ENCODE measurements at places on chromosomes 1 and 21.

DNA sequence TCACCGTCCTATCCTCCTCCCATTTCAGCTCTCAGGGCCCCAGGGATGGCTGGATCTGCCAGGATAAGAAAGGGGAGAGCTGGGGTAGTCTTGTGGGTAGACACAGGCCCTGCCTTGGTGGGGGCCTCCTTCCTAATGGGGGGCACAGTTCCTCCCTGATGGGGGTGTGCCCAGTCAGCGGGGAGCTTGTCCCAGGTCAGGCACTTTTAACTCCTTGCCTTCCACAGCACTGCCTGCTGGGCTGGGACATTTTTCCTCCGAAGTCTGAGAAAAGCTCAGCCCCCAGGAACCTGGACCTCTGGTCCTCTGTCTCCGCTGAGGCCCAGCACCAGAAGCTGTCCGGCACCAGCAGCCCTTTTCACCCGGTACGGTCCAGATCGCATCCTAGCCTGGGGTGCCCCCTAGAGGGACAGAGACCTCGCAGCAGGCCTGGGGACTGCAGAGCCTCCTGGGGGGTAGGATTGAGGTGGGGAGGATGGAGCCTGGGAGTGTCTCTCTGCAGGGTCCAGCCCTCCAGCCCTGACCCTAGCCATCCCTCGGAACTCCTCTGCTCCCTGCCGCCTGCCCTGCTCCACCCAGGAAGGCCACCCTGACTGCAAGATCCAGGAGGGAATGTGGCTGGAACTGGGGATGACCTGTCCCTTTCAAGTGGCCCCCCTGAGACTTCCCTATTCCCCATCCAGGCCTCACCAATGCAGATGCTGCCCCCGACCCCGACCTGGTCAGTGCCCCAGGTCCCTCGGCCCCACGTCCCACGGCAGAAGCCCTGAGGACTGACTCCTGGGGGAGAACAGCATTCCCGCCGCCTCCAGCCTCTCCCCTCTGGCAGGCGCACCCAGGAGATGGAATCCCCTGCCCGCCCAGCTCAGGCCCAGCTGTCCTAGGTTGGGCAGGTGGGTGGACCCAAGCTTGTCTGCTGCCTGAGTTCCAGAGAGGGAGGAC is 12.0 kb downstream of the MIIP start:
- DNase-seq, result no peak

DNA sequence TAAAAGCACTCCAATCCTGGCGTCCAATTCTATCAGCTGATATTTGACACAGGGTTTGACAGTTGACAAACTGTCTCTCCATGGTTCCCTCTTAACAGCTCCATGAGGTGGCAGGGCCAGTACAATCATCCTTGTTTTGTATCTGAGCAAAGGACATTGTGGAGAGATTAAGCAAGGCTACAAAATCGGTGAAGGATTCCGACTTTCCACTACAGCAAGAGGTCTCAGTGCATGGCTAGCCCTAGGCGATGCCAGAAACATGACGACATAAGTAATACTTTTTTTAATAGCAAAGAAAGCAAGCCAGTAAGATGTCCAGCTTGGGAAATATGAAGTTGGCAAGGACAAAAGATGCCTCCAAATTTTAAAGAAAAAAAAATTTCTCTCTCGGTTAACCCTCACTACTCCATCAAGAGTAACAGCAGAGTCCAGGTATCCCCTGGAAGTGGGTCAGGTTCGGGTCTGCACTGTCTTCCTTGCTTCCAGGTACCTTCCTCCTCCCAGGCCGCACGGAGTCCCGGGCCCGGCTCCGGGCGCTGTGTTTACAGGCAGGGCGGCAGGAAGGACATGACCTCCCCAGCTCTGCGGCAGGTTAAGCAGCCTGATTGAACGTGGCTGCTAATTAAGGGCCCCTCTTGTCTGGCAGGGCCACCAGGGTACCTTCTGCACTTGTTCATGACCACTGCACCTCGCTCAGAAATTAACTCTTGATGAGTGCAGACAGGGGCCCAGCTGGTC is 106.1 kb downstream of the SIM2 start:
- DNase-seq, result no peak

DNA sequence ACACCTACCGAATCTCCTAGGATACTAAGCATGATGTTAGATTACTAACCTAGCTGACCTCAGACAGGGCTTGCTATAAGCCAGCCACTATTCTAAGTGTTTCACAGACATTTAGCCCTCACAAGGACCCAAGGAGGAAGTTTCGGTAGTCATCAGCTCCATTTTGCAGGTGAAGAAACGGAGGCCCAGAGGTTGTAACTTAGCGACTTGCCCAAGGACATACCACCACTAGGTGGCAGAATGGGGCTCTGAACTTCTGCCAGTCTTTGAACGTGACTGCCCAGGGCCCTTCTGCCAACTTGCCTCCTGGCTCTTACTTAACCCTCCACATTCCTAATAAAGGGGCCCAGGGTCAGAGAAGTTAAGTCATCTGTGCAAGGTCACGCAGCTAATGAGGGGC is 283.5 kb downstream of the C1orf94 start:
- no peak for DNase-seq

- DNase-seq, result no peak
Observed at GRCh38 chr1:3610527-3611169, 660 bp downstream of the MEGF6 start.

DNA sequence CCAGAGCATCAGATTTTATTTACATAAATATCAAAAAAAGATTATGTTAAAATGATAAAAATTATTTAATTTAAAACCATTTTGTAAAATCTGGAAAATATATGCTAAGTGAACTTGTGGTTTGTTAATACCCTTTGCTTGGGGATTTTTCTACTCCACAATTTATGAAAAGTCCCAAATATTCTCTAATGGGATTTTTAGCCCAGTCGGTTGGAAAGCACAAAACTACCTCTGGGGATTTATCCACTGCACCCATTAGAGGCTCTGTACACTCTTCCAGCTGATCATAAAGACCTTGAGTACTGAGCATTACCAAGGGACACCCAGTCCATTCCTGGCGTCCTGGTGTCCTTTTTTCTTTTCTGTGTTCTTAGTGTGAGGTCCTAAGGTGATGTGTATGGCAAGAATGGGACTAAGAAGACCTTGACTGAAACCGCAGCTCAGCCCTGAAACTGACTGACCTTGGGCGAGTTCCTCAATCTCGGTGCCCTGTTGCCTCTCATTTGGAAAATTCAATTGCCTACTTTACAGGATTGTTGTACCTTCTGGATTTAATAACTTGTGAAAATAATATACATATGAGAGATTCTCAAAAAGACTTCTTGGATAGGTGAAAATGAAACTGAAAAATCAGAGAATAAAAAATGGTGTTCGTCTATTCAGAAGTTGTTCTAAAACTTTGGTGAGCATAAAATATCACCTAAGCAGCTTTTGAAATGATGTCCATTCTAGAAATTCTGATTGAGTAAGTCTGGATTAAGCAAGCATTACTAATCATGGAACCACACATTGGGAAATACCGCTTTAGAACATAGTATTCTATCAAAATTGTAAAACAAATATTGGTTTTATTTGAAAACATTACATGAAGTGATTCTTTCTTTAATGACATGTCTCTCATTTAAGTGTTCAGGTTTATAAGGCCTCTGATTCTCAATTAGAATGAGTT is 21.5 kb upstream of the SAMSN1 start:
- DNase-seq, result no peak

DNA sequence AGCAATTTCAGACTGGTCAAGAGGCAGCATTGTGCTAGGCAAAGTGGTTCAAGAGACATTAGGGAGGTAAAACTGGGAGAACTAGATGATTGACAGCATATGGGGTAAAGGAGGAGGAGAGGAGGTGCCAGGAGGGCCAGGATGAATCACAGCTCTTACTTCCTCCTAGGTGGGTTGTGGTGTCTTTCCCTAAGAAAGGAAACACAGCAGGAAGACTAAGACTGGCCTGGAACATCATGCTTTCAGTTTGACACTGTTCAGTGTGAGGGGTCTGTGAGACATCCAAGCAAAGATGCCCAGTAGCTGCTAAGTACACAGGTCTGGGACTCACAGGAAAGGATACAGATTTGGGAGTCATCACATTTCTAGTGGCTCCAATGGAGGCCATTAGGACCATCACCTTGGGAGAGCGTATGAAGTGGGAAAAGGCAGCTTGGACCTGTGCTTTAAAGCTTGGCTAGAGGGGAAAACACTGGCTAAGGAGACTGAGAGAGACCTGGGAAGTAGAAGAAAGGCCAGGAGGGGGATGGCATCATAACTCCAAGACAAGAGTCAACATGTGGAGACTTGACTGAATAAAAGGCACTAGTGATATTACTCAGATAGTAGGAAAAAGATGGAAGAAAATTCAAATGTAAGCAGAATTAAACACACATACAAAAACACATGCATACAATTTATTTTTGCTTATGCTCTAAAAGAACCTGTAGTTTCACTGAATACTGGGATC is 17.3 kb downstream of the CD58 start:
- no peak for DNase-seq

DNA sequence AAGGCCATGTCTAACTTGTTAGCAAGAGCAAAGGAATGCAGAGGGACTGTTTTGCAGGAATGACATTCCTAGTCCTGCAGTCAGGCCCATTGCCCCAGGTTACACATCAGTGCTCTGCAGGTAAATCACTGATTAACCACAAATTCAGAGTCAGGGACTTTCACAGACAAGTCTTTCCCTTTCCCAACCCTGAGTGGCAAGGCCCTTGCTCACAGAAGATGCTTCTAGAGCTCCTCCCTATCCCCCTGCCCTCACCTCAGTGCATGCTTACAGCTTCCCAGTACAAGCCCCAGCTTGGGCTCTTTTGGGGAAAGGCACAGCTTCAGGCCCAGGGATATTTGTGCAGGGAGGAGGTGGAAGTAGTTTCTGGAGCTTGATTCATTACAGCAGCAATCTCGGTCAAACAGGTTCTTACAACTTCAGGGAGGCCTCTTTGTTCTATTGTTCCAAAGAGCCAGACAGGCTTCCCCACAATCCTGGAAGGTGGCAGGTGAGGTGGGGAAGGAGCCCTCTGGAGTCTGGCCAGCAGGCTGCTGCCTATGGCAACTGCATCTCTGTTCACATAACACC is 53.9 kb downstream of the CASQ2 start:
- DNase-seq, result no peak

DNA sequence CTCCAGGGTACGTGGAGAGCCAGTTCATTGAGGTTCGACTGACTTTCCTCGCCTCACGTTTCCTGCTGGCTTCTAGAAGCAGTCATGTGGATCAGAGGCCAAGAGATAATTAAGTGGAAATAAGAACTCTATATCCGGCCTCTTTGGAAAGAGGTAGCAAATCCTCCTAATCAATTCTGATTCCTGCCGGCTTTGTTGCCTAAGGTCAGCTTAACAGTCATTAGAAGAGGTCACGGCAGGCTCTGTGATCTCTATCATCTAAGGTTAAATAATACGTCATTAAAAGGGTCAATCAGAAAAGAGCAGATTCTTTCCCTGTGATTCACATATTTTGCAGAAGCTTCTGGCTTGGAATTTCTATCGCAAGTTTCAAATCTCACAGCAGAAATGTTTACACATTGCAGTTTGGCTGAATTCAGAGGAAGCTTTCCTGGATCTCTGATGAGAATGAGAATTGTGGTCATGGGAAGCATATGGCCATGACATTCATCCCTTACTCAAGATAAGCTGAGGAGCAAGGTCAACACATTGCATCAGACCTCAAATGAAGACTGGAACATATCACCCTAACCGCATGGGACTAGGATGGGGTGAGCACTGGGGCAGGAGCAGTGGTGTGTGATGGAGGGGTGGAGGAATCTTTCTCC is 189.4 kb downstream of the PBX1 start:
- no peak for DNase-seq

- DNase-seq, result no peak
Observed at GRCh38 chr1:43774359-43774758, 67.0 kb downstream of the ST3GAL3 start.

GRCh38 chr1:91059157-91059556 is 37.3 kb upstream of the ZNF644 start:
- DNase-seq, result no peak

GRCh38 chr1:52579415-52579814 is 22.8 kb upstream of the GPX7 start:
- no peak for DNase-seq

DNA sequence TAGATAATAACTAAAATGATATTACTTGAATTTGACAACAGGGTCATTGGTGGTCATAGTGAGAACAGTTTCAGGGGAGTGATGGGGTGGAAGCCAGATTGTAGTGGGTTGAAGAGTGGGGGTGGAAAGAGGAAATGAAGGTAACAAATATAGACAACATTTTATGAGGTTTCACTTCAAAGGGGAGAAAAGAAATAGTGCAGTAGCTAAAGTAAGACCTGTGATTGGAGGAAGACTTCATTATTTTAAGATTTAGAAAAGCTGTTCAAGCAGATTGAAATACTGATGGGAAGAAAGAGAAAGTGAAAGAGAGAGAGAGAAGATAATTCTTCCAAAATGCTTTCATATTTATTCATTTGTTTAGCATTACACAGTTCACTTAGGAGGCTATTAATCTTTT is 52.0 kb upstream of the KCNA3 start:
- no peak for DNase-seq

DNA sequence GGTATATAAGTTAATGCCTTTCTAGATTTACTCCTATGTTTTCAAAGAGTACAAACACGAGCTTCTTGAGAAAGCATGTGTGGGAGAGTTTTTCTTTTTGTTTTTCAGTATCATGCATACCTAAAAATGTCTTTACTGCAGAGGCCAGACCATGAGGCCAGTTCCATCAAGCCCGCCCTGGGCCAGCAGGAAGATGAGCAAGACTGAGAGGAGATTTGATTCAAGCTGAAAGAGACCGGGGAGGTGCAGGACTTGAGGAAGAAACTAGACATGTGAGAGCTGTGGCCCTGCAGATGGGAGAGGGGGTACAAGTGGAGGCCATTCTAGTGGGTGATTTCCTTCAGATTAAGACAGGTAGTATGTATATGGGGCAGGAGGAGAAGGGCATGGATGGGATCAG is 33.4 kb upstream of the NTPCR start:
- DNase-seq, result no peak

DNA sequence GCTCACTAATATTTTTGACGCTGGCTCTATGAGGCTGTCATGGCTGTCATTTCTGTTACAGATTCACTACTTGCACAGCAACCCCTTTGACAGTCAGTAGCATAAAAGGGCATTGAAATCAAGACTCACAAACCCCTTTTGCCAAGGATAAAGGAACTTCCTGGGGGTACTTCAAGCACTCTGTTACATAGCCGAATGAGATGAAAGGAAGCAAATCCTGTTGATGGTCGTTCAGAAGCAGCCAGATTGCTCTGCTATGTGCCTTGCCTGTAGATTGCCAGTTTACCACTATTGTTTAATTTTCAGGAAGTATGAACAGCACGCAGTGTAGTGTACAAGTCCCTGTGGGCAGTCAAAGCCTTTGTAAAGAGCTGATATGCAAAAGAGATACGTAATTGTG is 296.2 kb downstream of the LRRIQ3 start:
- no peak for DNase-seq
